ENCODE measurements at places on chromosomes 4 and X.

- no peak for DNase-seq
These were observed 950.2 kb upstream of the TENM3 start for GRCh38 chr4:181293014-181293413.

- DNase-seq: no peak
These were observed 53.0 kb downstream of the HAND2 start for GRCh38 chr4:173477016-173477415.

DNA sequence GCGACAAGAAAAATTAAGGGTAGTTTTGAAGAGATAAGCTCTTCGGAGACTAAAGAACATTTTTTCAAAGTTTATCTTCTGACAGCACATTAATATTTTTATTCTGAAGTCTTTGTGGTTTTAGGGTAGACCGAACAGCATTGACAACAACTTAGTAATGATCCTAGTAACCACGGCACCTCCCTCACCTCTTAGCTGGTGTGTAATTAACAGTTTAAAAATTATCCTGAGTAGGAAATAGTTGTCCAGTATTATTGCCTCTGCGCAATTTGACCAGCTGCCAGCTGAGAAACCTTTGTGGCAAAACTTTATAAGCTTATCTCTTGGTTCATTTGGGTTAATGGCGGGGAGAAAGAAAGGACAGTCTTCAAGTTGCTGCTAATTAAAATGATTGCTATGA is 213.6 kb downstream of the CBLL2 start:
- no peak for DNase-seq

DNA sequence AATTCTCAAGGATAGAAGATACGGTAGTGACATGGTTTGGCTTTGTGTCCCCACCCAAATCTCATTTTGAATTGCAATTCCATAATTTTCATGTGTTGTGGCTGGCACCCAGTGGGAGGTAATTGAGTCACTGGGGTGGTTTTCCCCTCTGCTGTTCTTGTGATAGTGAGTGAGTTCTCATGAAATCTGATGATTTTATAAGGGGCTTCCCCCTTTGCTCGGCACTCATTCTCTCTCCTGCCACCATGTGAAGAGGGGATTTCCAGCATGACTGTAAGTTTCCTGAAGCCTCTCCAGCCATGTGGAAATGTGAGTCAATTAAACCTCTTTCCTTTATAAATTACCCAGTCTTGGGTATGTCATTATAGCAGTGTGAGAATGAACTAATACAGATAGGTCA is 8.5 kb upstream of the SPANXN4 start:
- no peak for DNase-seq

GRCh38 chr4:125433453-125433852 is 118.7 kb downstream of the FAT4 start:
- DNase-seq: no peak

DNA sequence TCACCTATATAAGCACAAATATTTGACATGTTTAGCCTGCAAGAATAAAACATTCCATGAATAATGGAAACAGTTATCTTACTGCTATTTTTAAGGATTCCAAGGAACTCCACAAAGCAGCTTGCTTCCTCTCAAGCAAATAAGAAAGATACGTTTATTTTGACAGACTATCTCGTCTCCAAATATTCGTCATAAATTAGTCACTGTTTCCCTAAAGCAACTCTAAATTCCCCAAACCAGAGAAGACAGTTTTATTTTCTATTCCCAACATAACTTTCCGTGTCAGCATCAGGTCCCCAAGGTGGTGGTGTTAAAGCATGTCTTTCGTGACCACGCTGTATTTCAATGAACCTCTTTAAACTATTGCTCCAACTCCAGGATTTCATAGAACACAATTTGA is 24.3 kb upstream of the DKK2 start:
- DNase-seq: no peak

DNA sequence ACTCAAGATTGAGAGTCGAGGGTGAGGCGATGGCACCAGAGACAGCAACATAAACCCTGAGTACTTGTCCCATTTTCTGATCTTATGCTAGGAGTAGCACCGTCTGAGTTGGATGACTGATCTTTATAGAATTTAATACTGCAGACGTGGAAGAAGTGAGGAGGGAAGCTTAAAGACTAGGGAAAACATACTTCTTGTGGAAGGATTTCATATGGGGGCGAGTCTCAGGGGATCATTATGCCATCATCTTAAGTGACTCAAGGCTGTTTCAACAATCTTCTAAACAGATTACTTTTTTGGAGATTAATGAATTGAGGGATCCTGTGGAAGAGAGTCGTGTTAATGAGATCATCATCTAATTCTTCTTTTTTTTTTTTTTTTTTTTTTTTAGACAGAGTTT is 17.2 kb upstream of the FAT1 start:
- DNase-seq: no peak

- DNase-seq: no peak
These were observed 470.7 kb upstream of the FTHL17 start for GRCh38 chrX:31542566-31542965.

GRCh38 chrX:153493085-153493484 is 1.7 kb upstream of the BGN start:
- no peak for DNase-seq

DNA sequence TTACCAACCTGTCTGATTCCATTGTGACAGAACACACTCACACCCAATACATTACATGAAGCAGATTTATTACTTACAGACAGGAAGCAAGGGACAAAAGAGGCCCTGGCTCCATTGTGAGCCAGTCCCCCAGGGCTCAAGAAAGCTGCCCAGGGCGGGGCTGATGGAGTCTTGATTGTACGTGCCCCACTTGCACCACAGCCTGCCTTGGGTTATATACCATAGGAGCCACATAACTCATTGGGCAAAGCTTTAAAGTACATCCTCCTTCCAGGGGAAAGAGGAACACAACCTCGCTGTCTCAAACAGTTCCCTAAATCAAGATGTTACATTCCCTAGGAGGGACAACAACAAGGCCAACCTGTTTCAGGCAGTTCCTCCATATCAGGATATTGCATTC is 3.4 kb upstream of the ZRSR2 start:
- DNase-seq: no peak

DNA sequence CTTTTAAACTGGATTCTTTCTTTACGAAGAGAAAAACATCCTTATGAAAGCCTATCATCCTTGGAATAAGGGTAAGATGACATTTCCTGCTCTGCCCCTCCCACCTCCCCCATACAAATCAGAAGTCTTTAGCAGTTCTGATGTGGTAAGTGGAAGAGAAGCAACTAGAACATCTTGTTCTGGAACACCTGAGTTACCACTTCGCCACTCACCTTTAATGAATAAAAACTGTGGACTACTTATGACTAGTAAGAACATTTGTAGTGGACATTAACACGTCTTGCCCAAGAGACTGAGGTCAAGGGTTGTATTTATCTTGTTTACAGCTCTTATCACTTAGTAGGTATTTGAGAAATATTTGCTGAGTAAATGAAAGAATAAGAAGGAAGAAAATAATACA is 4.3 kb downstream of the XKRX start:
- no peak for DNase-seq

GRCh38 chrX:65532016-65532415 is 2.6 kb downstream of the LAS1L start:
- no peak for DNase-seq

DNA sequence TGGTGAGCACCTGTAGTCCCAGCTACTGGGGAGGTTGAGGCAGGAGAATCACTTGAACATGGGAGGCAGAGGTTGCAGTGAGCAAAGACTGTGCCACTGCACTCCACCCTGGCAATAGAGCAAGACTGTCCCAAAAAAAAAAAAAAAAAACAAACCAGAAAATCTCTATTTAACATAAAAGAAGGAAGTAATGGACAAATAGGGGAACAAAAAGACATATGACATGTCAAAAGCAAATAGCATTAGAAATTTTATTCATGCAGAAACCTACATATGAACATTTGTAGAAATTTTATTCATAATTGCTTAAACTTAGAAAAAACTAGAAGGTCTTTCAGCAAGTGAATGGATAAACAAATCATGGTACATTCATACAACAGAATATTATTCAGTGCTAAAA is 97.1 kb upstream of the SH3RF1 start:
- DNase-seq: no peak

- DNase-seq: no peak
These were observed 111.2 kb upstream of the TMEM47 start for GRCh38 chrX:34768290-34768689.

- DNase-seq: no peak
These were observed 10.3 kb downstream of the CTBP1 start for GRCh38 chr4:1238676-1239000.

DNA sequence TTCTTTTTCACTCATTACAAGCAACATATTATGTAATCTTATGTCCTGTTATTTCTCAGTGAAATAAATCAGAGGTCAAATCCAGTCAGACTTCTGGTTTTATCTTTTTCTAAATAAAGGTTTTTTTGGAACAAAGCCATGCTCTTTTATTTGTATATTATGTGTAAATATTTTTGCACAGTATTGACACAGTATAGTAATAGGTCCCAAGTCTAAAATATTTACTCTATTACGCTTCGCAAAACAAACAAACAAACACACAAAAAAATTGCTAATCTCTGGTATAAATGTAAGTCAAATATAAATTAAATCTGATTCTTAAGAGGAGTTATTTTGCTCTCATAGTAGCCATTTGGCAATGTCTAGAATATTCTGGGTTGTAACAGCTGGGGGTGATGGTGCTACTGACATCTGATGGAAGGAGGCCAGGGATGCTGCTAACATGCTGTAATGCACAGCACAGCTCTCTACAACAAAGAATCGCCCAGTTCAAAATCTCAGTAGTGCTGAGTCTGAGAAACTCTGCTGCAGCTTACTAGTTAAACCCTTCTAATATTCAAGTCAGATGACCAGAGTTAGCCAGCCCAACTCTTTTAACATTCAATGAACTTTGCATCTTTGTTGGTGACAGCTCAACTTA is 602.1 kb downstream of the RAB28 start:
- no peak for DNase-seq

GRCh38 chr4:100889898-100890297 is 372.1 kb upstream of the EMCN start:
- no peak for DNase-seq

DNA sequence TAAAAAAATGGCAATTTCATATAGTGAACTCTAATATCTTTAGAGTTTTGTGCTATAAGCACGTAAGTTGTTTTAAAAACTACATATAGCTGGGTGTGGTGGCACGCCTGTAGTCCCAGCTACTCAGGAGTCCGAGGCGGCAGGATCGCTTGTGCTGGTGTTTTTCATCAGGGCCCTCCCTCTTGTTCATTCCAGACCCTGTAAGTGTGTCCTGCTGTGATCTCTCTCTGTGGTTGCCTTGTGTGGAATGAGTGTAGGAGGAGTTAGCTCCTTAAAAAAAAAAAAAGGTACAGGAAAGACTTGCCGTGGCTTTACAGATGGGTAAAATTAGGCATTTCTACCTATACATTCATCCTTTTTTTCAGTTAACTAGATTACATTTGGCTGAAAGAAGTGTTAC is 35.4 kb downstream of the RBBP7 start:
- DNase-seq: no peak

DNA sequence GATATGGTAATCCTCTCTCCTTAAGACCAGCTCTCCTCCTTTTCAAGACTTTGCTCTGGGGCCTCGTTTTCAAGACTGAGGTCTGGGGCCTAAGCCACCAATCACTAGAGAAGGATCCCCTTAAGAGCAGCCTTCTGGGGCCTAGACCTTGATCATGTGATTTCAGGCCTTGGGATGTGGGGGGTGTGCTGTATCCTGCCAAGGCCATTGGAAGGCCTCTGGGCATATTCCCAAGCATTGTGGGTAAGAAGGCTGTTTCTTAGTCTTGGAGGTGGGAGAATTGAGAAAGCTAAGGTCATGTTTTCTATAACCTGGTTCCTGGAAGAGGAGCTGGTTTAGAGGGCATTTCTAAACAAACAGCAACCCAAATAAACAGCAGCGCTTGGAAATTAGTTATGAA is 12.1 kb downstream of the TMEM164 start:
- DNase-seq: peak; percentile 2

DNA sequence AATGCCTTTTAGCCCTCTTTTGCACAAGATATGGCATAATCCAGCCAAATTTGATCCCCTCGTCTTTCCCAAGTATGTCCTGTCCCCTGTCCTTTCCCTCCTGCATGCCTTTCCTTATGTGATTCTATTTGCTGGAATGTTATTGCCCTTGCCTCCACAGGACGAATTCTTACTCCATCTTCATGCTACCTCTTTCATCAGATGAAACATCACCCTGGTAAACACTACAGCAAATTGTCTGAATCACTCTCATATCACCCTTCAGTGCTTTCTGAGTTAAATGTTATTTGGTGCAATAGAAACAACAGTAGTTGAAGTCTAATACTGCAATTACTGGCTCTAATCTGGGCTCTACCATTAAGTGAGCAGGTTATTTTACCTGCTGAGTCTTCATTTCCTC is 52.2 kb upstream of the FAT1 start:
- no peak for DNase-seq

GRCh38 chr4:110361921-110362320 is 114.0 kb upstream of the ENPEP start:
- no peak for DNase-seq

- DNase-seq: no peak
These were observed 538.2 kb downstream of the DMD start for GRCh38 chrX:32673193-32673592.
